Endothelial cell (in vitro differentiated cells): ENCODE measurements at places on chromosomes 16 and 17.

DNA sequence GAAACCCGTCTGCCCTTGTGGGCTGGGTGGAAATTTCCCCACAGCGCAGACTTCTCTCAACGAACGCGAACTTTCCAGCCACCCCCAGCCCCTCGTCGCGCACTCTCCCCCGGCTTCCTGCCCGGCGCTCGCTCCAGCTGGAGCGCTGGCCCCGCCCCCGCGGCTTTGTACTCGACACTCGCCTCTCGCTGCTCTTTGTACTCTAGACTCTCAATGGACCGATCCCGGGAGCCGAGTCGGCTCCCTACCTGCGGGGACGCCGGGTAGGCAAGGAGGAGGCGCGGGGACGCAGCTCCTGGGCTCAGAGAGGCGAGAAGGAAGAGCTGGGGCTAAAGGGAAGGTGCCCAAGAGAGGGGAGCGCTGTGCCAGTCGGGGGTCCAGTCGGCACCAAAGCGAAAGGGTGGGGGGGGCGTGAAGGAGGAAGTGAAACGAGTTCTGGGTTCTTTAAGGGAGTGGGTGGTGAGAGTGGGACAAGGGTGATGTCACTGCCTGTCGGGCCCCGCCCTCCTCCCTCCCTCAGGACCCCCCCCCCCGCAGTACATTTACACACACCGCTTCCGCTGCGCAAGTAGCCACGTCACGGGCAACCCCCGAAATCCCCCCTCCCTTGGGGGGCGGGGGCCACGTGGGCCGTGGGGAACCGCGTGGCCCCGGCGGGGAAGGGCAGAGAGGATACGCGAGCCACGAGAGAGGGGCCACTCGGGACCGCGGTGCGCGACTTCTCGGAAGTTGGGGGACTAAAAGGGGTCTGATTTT, 9.7 kb downstream of the KDM6B start:
- peak overlapping the region; percentile 99 for H3K4me3 ChIP-seq
- peaks cover 19% of the 10 kb centered on the region for H3K27me3 ChIP-seq
- peak; percentile 83 for DNase-seq
- peaks cover 26% of the 10 kb centered on the region for H3K36me3 ChIP-seq

GRCh38 chr16:85446951-85447692, 166.0 kb upstream of the GSE1 start:
- H3K27ac ChIP-seq: no peak overlapping the region
- H3K4me1 ChIP-seq: peaks cover 3% of the 10 kb centered on the region
- H3K36me3 ChIP-seq: no peaks in the 10 kb centered on the region
- no peak for DNase-seq
- peaks cover 3% of the 10 kb centered on the region for H3K27me3 ChIP-seq

- H3K27ac ChIP-seq: no peak overlapping the region
- no peaks in the 10 kb centered on the region for H3K4me1 ChIP-seq
- peaks cover under 1% of the 10 kb centered on the region for H3K36me3 ChIP-seq
- no peak overlapping the region for H3K4me3 ChIP-seq
Observed at GRCh38 chr16:65991149-65991701, 375.3 kb upstream of the CDH5 start.

GRCh38 chr16:80231121-80231520, 309.7 kb upstream of the DYNLRB2 start:
- no peaks in the 10 kb centered on the region for H3K36me3 ChIP-seq
- H3K27ac ChIP-seq: no peak overlapping the region
- no peak overlapping the region for H3K4me3 ChIP-seq
- no peak for DNase-seq
- H3K4me1 ChIP-seq: no peaks in the 10 kb centered on the region

DNA sequence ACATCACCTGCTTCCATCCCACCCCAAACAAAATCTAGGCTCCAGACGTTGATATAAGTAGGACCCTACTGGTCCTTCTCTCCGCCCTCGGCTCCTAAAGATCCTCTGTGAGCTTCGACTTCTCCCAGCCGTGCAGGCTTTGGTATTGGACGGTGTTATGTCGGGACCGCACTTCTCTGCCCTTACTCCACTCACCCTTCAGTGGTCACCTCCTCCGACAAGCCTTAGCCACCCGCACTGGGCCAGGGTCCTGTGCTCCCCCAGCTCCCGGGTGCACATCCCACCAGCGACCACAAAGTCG, 1.6 kb downstream of the PSMB10 start:
- peaks cover 18% of the 10 kb centered on the region for H3K4me1 ChIP-seq
- H3K36me3 ChIP-seq: peaks cover 8% of the 10 kb centered on the region
- H3K4me3 ChIP-seq: peak overlapping the region; percentile 98
- peak overlapping the region; percentile 61 for H3K27ac ChIP-seq
- H3K27me3 ChIP-seq: peaks cover 36% of the 10 kb centered on the region

GRCh38 chr17:46765453-46765852, 53.0 kb downstream of the WNT3 start:
- H3K27me3 ChIP-seq: peaks cover 5% of the 10 kb centered on the region
- no peak overlapping the region for H3K27ac ChIP-seq
- peaks cover 26% of the 10 kb centered on the region for H3K4me1 ChIP-seq
- H3K4me3 ChIP-seq: no peak overlapping the region

DNA sequence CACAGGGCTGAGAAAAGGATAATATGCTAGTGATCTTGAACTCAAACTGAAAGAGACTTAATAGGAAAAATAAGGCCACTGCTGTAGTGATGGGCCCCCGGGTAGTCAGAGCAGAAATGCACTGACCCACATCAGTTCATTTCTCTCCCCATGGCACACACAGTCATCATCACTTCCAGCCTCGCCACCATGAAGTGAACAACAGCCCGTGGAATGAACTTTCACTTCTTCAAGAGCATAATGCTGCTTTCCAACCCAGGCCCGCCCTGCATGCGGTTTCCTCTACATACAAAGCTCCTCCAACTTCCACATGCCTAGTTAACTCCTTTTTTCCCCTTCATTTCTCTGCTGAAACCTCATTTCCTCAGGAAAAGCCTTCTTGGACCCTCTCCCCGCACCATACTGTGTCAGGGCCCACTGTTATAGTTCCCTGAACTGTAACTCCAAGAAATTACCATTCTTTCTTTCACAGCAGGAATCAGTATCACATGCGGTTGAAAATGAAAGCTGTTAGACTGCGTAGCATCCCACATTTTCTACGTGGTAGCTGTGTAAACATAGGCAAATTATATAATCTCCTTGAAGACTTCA, 65.8 kb upstream of the SMIM36 start:
- no peaks in the 10 kb centered on the region for H3K4me1 ChIP-seq
- no peak overlapping the region for H3K27ac ChIP-seq
- H3K36me3 ChIP-seq: no peaks in the 10 kb centered on the region
- no peak for DNase-seq
- H3K27me3 ChIP-seq: no peaks in the 10 kb centered on the region

DNA sequence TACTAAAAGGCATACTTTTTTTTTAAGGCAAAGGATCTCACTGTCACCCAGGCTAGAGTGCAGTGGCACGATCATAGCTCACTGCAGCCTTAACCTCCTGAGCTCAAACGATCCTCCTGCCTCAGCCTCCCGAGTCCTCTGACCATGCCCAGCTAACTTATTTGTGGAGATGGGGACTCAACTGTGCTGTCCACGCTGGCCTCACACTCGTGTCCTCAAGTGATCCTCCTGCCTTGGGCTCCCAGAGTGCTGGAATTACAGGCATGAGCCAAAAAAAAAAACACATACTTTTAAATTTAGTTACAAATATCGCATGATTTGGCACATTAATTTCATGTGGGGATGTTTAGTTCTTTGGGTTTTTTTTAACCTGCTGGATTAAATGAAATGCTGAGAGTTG, 207.7 kb upstream of the CHMP6 start:
- H3K27me3 ChIP-seq: peaks cover 2% of the 10 kb centered on the region
- no peaks in the 10 kb centered on the region for H3K36me3 ChIP-seq
- H3K4me3 ChIP-seq: no peak overlapping the region
- H3K27ac ChIP-seq: no peak overlapping the region
- peaks cover 36% of the 10 kb centered on the region for H3K4me1 ChIP-seq
- DNase-seq: no peak

DNA sequence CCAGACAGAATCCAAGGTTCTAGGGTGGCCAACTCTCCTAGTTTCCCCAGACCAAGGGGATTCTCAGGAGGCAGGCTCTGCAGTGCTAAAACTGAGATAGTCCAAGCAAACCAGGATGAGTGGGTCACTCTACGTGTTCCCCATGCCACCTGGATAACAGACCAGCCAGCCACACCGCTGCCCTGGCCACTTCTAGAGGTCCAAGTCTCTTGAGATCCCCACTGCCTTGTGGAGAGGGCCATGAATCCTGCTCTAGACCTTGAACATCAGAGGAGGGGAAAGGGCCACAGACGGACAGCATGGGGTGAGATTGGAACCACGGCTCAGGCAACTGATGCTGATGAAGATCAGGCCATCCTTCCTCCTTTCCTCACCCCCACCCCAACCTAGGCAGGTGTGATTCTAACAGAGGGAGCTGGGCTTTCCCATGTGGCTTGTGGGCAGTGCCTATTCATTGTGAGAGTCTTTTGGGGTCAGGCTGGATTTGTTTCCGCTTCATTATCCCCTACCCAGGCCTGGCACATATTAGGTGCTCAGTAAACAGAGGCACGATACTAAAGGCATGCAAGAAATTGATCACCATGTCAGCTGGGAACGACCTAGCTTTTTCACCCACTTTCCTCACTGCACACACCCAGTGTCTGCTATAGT, 16.8 kb upstream of the TVP23A start:
- H3K4me1 ChIP-seq: peaks cover 5% of the 10 kb centered on the region
- DNase-seq: no peak
- no peak overlapping the region for H3K4me3 ChIP-seq
- peaks cover 2% of the 10 kb centered on the region for H3K27me3 ChIP-seq
- no peaks in the 10 kb centered on the region for H3K36me3 ChIP-seq

DNA sequence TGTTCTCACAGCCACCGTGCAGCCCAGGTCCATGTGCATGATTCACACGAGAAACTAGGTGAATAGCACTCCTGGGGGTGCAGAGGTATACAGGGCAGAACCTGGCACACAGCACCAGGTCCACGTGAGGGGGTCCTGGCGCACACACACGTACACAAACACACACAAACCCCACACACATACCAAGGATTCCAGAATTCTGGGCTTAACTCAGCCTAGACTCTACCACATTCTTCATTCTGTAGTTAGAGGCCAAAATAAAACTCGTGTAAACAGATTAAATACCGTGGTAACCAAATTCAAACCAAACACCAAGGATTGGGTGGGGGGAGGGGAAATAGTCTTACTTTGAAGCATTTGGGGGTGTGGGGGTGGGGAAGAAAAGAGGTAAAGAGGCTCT, 58.5 kb downstream of the XYLT1 start:
- H3K27me3 ChIP-seq: no peaks in the 10 kb centered on the region
- no peaks in the 10 kb centered on the region for H3K36me3 ChIP-seq
- DNase-seq: no peak
- no peaks in the 10 kb centered on the region for H3K4me1 ChIP-seq

DNA sequence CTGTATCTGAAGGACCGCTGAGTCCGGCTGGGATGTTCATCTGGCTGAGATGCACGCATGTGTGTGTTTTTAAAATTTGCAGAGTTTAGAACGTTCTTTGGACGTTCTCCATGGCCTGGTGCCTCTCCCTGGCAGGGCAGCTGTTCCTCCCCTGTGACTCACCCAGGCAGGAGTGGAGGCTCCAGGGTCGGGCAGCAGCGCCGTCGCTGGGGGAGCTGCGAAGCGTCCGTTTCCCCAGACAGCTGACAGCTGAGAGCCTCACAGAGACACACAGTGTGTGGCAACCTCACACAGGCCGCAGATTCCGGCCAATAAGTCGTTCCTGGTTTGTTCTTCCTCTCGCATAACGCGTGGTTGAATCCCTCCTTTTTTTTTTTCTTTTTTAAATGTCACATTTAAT, 80.6 kb downstream of the OR1D5 start:
- DNase-seq: no peak
- peaks cover 4% of the 10 kb centered on the region for H3K36me3 ChIP-seq
- no peaks in the 10 kb centered on the region for H3K4me1 ChIP-seq
- H3K4me3 ChIP-seq: no peak overlapping the region

- H3K27me3 ChIP-seq: peaks cover 2% of the 10 kb centered on the region
- H3K36me3 ChIP-seq: peaks cover 4% of the 10 kb centered on the region
- H3K4me3 ChIP-seq: no peak overlapping the region
- H3K4me1 ChIP-seq: no peaks in the 10 kb centered on the region
Observed at GRCh38 chr16:17511340-17511739, 40.6 kb upstream of the XYLT1 start.

DNA sequence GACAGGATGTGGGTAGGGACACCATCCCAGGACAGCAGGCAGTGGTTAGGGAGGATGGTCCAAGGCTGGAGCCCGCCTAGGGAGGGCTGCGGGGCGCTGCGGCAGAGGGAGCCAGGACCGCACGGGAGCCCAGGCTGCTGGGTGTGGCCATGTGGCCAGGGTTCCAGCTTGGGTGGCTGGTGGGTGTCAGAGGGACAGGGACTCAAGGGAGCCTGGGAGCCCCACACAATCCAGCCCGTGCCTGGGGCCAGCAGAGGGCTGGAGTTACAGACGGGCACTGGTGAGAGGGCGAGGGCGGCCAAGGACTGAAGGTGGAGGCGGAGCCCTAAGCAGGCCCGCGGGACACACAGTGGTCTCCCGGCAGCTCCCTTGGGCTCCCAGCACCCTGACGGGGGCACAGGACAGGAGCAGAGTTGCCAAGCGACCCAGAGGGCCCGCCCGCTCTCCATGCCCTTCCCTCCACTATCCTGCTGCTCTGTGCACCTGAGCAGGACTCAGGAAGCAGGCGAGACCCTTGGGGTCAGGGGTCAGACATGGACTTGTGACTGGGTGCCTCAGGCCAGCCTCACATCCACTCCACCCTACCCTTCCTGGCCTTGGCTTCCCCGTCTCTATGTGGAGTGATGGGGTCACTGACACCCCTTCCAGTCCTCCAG, 7.1 kb downstream of the MRPL28 start:
- no peaks in the 10 kb centered on the region for H3K4me1 ChIP-seq
- H3K27me3 ChIP-seq: peaks cover 3% of the 10 kb centered on the region
- H3K36me3 ChIP-seq: peaks cover 4% of the 10 kb centered on the region
- DNase-seq: no peak

DNA sequence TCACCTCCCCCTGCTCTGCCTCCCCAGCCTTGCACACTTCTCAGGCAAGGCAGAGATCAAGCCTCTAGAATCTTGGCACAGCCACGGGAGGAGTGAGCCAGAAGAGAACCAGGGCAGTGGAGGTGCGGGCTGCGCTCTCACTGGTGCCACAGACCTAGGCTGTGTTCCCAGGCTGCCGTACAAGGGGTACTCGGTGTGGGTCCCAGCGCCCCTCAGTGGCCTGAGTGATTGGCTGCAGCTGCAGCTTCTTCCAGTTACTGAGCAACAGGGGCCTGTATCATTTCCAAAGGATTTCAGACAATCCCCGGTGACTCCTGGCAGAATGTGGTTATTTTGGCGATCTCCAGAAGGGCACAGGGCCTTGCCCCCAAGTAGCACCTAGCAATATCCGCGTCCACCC, 1852.1 kb downstream of the TP53TG3F start:
- no peak overlapping the region for H3K27ac ChIP-seq
- no peak overlapping the region for H3K4me3 ChIP-seq
- H3K4me1 ChIP-seq: no peaks in the 10 kb centered on the region
- DNase-seq: no peak
- peaks cover 6% of the 10 kb centered on the region for H3K36me3 ChIP-seq

GRCh38 chr17:10226930-10227695, 28.7 kb upstream of the GAS7 start:
- no peak overlapping the region for H3K4me3 ChIP-seq
- peaks cover 1% of the 10 kb centered on the region for H3K27me3 ChIP-seq
- H3K36me3 ChIP-seq: no peaks in the 10 kb centered on the region
- no peak overlapping the region for H3K27ac ChIP-seq
- DNase-seq: peak; percentile 68
